GM12891 (cell line): ENCODE measurements at places on chromosomes 5 and 9.

DNA sequence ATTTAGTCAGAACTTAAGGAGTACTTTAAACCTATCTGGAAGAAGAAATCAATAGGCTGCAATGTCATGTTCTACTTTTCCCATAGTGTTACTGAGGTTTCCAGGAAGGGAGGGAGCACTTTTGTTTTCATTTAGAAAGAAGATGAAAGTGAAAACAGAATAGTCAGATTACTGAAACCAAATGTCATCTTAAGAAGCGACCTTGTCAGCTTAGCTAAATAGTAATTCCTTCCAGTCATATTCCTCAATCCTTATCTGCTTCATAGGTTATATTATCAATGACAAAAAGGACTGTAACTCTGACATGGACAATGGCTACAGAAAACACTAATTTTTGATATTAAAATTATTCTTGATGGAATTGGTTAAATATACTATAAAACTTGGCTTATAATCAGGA, 27.7 kb downstream of the SAR1B start:
- no peak for DNase-seq

DNA sequence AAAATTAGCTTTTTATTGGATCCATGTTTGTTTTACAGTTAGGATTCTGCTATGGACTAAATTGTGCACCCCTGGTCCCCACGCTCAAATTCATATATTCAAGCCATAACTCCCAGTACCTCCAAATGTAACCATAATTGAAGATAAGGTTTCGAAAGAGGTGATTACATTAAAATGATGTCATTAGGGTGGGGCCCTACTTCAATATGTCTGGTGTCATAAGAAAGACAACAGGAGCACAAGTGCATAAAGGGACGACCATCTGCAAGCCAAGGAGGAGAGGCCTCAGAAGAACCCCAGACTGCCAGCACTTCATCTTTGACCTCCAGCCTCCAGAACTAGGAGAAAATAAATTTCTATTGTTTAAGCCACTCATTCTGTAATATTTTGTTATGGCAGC, 7.4 kb upstream of the HNRNPA0 start:
- DNase-seq: no peak

GRCh38 chr9:27154908-27155307, 45.9 kb downstream of the TEK start:
- DNase-seq: no peak

- no peak for DNase-seq
Measured at GRCh38 chr9:99181206-99181605, 40.5 kb downstream of the ALG2 start.

GRCh38 chr5:146878476-146879172, at the start of gene PPP2R2B:
Gene PPP2R2B, minus strand, starts transcription at chr5:146878757.
- DNase-seq: no peak

DNA sequence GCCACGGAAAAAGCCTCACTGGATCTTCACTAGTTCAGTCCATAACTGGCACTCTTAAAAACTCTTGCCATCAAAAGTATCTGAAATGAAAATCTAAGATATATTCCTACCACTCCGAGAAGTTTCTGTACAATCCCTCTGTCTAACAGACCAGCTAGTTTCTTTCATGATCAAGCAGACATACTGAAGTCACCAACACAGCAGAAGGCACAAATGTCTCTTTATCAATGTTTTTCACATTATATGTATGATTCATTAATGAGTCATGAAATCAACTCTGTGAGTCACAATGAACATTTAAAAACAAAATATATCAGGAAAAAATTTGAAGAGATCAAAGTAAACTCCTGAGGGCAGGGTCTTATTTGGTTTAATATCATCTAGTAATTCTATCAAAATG, 50.8 kb downstream of the F2R start:
- DNase-seq: no peak

DNA sequence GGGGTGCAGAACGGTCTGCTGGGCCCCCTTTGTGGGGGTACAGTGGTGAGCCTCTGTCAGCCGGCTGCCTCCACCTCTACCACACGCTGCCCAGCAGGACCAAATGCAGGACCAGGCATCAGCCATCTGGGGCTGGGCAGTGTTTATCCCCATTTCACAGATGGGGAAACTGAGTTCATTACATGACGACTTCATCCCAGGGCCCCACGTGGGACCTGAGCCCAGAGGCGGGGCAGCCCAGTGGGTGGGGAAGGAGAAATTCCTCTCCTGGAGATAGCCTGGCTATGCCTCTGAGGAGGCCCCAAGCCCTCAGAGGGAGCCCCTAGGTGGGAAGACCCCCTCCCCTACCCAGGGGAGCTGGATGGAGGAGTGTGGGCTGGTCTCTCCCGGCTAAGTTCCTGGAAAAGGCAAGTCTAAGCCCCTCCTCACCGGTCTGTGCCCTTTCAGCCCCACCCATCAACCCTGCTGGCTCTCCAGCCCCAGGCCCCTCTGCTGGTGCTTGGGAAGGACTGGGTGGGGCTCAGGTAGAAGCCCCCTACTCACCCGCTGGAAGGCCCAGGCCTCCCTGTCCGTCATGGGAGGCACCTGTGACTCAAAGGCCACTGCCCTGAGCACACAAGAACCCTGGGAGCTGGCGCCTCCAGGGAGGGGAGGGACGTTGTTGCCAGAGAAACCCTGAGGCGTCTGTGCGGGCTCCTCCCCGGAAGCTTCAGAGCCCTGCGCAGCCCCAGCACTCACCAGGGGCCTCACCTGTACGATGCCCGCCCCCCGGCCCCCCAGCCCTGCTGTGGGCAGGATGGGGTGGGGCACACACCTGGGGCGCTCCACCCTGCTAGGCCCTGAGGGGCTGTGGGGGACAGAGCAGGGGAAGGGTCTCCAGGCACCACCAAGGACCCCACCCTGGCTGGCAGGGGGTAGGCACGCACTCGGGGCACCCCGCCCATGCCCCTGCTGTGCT, 7.4 kb upstream of the CCDC187 start:
- DNase-seq: peak; percentile 68

- no peak for DNase-seq
Measured at GRCh38 chr5:135329913-135330797, 68.9 kb downstream of the MACROH2A1 start.

DNA sequence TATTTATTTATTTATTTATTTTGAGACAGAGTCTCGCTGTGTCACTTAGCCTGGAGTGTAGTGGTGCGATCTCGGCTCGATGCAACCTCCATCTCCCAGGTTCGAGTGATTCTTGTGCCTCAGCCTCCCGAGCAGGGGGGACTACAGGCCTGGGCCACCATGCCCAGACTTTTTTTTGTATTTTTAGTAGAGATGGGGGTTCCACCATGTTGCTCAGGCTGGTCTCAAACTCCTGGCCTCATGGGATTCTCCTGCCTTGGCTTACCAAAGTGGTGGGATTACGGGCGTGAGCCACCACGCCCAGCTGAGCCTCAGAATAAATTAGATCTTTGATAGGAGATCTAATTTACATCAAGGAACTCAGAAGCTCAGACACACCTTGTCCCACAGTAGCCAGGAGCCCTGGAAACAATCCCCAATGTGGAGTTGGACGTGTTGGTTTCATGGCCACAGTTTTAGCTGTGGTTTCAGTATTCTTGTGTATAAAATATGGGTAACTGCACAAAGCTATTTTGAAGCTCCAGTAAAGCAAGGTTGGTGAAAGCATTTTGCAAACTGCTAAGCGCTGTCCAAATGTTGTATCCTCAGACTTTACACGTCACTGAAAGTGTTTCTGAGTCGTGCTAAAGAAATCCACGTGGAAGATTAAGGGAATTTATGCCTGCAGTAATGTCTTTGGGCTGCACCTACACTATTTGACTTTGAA, 3.0 kb upstream of the HNRNPAB start:
- DNase-seq: no peak

DNA sequence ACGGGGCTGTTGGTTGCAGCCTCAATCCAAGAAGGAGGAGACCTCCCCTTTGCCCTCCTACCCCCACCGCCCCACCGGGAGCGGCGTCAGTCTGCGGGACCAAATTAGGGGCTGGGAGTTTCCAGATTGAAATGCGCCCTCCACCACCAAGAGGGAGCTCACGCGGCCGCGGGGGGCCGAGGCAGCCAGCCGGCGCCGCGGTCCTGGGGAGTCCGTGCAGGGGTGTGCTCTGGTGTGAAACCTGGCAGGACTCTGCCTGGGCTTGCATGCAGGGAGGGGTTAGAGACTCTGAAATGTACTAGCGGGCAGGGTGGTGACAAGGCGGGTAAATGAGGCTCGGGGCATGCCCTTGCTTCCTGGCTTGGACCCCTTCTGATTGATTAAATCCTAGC, 989 bp upstream of the FBN2 start:
- DNase-seq: no peak

GRCh38 chr5:59533730-59534108, 359.8 kb downstream of the PDE4D start:
- no peak for DNase-seq

GRCh38 chr5:76404223-76405211, 1.4 kb downstream of the IQGAP2 start:
- peak; percentile 25 for DNase-seq

DNA sequence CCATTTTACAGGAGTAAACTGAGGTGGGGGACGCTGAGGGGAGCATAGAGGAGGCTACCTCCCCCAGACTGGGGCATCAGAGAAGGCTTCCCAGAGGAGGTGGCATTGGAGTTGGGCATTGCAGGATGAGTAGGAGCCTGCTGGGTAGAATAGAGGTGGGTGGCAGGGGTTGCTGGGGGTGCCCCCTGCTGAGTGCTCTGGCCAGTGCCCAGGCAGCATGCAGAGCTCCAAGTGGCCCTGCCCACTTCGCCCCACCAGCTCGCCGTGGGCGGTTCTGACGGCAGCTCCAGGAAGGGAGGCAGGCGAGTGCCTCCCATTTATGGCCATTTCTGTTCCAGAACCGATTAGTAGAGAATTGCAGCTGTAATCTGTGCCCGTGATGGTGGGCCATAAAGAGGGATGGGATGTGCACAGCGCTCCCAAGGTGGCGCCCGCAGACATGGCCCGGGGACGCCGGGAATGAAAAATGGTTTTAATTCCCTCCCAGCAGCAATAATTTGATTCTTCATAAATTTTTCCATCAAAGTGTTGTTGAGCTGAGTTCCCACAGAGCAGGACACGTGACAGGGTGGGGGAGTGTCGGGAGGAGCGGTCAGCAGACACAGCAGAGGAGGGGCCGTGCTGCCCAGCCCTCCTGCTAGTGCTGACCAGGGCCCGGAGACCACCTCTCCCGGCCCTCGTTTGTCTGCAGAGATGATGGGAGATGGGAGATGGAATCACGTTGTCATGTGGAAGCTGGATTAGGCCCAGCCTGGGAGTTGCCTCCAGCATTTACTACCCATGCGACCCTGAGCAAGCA, 75.5 kb downstream of the LMX1B start:
- no peak for DNase-seq

- no peak for DNase-seq
Measured at GRCh38 chr9:130242270-130243014, 23.1 kb upstream of the HMCN2 start.

- no peak for DNase-seq
Measured at GRCh38 chr5:81601919-81602318, 149.0 kb downstream of the SSBP2 start.

GRCh38 chr5:60829490-60830266, 14.4 kb downstream of the ELOVL7 start:
- DNase-seq: no peak

DNA sequence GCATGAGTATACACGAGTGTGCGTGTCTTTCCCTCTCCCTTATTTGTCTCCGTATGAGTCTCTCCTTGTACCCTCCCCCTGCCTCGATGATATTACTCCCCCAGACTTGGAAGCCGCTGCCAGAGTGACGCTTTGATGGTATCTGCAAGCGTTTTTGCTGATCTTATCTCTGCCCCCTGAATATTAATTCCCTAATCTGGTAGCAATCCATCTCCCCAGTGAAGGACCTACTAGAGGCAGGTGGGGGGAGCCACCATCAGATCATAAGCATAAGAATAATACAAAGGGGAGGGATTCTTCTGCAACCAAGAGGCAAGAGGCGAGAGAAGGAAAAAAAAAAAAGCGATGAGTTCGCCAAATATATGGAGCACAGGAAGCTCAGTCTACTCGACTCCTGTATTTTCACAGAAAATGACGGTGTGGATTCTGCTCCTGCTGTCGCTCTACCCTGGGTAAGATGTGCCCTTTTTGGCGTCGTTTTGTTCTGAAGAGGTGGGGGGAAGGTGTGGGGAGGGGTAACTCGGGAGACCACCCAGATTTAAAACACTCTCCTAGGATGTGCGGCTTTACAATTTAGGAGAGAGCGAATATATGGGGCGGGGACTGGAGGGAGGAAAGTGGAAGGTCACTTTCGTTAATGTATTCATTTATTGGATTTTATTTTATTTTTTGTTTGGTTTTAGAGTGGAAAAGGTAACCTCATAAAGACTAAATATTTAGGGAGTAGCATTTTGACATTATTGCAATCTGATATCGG, at the start of gene GABRG2:
GABRG2 (plus strand) TSS at position 119 of the 757 bp plus-strand sequence; CDS start at position 346, 227 bp downstream.
- DNase-seq: no peak

- no peak for DNase-seq
Measured at GRCh38 chr9:121082075-121082474, 7.3 kb downstream of the CNTRL start.

DNA sequence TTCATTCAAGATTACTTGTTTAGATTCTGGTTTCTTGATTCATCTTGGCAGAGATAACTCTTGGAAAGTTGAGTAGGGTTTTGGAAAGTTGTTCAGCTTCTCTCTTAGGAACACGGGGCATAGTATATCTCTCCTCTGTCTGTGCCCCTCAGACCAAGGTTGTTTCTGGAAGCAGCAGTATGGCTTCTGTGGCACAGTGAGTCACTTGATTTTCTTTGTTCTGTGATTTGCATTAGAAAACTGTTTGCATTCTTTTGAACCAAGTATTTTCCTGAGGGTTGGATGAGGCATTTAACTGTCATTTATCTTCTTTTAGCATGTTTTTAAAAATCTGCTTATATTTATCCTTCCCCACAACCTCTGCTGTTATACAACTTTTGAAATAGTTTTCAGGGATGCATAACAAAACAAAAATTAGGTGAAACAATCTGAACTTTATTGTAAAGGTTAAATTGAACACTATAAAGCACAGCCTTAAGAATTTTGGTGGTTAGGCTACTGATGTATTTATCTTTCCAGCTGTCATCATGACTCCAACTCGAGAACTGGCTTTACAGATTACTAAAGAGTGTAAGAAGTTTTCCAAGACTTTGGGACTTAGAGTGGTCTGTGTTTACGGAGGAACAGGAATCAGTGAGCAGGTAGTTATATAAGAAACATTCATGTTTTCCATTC, 26.5 kb downstream of the DDX46 start:
- DNase-seq: no peak

DNA sequence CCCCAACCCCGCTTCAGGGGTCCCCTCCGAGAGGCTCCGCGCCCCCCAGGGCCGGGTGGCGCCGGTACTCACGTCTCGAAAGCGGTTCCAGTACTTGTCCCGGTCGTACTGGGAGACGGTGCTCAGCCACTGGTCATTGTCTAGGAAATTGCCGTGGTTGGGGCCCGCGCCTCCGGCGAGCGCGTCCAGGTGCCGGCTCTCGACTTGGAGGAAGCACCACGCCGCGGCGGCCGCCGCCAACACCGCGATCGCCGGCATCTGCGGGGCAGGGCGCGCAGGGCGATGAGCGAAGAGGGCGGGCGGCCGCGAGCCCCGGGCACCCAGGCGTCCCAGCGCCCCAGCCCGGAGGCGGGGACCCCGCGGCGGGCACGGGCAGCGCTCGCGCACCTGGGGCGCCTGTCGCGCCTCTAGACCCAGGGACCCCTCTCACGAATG, 808 bp downstream of the SPOCK1 start:
- peak; percentile 12 for DNase-seq
